ENCODE measurements at places on chromosomes 1 and 21.

GRCh38 chr1:192707978-192708547, 72.1 kb downstream of the RGS13 start:
- no peak for DNase-seq

- no peak for DNase-seq
These were observed 195.4 kb downstream of the LMX1A start for GRCh38 chr1:165161130-165161529.

- no peak for DNase-seq
These were observed 28.4 kb upstream of the C1orf159 start for GRCh38 chr1:1144122-1144842.

DNA sequence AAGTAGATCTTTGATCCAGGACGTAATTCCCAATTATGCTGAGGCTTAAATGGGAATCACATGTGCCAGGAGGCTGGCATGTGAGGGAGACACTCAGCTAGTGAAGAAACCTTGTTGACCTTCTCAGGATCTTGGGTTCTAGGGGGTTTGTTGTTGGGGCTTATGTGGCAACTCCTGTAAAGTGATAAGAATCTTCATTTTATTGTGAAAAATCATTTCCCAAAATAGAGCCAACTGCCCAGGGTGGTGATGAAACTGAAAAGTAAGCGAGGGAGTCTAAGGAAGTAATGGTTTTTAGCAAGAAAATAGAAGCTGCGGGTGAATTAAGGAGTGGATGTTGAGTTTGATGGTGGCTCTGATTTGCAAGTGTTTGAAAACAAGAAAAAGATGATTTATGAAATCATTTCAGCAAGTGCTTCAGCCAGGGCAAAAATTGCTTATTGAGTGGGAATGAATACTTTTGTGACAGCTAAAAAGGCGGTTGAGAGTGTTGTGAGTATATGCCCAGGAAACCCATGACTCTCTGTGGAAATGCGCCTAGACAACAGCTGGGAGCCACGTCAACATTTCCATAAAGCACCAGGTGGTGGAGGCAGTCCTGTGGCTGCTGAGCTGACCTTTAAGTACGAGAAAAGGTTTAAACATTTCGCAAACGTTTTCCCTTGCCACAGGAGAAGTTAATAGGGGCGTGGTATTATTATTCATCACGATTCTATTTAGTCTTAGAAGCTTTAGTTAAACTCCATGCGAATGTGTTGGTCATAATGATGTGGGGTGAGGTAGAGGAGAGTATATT, 102.7 kb downstream of the HMGB4 start:
- DNase-seq = no peak

DNA sequence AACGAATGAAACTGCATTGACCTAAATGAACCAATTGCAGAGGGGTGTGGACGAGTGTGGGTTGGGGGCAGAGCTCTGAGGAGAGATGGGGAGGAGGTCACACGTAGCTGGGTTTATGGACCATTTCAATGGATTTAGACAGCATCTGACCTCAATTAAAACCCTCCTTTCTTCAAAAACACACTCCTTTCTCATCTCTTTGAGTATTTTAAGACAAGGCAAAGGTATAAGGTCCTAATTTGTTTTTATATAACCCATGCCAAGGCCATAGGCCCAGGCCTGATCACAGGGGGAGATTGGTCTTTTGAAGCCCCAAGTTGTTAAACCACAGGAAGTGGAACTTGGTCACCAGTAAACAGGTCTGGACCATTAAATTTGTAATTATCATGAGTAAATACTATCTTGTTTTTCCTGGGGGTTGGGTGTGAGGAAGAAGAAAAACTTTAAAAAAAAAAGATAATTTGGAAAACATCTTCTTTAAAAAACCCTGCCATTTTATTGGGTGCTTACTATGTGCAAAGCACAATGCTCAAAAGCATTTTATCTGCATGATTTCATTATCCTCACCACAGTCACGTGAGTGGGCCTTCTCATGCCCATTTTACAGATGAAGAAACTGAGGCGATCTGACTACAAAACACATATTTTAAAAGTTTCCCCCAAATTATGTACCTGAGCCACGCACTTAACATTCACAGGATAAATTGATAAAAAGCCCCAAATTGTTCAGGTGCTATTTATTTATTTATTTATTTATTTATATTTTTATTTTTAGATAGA, 8.9 kb upstream of the INAVA start:
- DNase-seq = no peak
